ENCODE measurements at places on chromosomes 1 and 21.

DNA sequence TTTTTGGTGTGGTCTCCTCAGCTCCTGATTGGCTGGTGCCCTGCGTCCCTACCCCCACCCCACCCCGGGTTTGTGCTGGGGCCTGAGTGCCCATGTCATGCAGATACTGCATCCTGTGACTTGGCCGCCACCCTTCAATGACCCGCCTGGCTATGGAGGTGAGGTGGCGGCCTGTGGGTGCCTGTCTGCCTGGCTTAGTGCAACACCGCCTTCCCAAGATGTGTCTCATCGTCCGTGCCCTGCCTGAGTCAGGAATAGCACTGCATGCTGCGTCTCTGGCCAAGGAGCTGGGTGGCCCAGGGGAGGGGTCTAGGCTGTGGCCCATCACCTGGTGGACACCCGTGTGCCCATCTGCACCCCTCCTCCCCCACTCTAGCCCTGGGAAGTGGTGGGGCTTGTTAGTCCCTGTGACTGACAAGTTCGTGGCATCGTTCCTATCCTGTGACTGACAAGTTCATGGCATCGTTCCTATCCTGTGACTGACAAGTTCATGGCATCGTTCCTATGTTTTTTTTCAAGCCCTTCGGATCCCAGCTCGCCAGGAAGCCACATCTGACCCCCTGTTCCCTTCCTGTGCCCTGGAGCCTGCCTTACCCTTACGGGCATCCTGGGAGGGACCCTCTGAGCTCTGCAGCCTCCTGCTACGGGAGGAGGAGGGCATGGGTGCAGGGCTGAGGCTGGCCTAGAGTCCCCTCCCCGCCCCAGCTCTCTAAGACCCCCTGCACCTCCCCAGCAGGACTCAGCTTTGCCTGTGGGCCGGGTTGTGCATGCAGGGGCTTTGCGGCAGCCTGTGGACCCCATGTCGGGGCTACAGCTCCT, 7.5 kb downstream of the SLX9 start:
- no peak for DNase-seq

DNA sequence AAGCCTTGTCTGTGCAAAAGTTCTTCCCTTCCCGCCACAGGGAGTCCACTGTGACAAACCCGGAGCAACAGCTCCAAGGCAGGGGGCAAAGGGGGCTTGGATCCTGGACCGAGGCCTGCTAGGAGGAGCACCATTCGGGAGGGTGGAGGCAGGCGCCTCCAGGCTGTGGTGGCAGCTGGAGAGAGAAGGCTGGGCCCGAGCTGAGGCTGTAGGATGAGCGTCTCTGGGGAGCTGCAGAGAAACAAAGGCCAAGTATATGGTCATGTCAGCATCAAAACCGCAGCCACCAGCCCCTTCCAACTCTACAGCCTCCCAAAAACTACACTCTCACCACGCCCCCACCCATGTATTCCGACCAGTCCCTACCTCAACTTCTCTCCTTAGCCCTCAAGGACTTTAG, 579 bp downstream of the SH3BP5L start:
- DNase-seq, result no peak

DNA sequence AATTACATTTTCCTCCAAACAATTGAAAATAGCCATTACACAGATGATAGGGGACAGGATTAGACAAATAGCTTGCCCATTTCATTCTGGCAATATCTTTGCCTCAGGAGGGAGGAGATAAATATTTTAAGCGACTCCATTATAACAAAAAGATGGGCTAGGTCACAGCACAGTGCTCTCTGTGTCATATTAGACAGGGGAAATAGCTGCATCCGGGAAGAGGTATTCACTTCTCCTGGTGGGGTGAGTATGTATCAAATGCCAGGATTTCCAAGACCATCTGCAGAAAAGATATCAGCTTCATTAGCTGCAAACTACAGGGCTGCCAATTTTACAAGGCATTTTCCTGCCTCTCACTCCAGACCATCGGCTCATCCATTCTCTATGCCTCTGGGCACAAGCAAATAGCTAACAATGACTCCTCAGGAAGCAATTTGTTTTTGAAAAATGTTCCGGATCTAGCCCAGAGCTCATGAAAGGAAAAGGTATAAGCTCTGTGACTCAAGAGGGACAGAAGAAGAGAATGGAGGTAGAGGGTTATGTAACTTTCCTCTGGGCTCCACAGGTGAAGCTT, 41.9 kb upstream of the ANGPTL7 start:
- no peak for DNase-seq

GRCh38 chr1:11345971-11346715, 73.1 kb downstream of the UBIAD1 start:
- no peak for DNase-seq

- peak; percentile 80 for DNase-seq
Observed at GRCh38 chr1:231162297-231162969, 575 bp downstream of the TRIM67 start.

DNA sequence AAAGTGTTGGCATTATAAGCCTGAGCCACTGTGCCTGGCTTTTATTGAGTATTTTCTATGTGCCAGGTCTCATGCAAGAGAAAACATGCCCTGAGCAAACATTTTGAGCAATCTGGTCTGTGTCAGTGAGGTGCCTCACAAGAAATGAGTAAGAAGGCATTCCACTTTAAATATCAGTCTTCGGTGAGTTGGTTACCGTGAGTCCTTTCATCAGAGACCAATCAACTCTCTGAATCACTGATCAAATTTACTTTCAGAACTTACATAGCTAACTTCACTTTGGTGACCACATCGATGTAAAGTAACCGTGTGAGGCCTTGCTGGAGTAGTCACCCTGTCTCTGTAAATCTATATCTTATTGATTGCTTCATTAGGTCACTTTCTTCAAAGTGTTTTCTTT, 14.3 kb upstream of the DDX59 start:
- DNase-seq, result no peak

- DNase-seq, result no peak
Observed at GRCh38 chr1:77385551-77385950, 103.7 kb downstream of the AK5 start.

GRCh38 chr1:224884361-224884801, 45.1 kb upstream of the DNAH14 start:
- DNase-seq, result no peak

- no peak for DNase-seq
Observed at GRCh38 chr21:16308269-16308668, 578.5 kb downstream of the USP25 start.

GRCh38 chr1:206784471-206784903, 12.2 kb upstream of the IL10 start:
- no peak for DNase-seq

DNA sequence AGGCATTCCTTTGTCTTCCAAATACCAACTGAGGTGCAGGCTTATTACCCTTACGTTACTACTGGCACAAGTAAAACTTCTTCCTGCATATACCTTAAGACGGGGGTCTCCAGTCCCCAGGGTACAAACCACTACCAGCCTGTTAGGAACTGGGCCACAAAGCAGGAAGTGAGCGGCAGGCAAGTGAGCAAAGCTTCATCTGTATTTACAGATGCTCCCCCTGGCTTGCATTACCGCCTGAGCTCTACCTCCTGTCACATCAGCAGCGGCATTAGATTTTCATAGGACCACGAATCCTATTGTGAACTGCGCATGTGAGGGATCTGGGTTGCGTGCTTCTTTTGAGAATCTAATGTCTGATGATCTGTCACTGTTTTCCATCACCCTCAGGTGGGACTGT, 113.1 kb downstream of the SLC45A1 start:
- no peak for DNase-seq

- DNase-seq, result no peak
Observed at GRCh38 chr21:29209696-29210095, 79.3 kb downstream of the MAP3K7CL start.

GRCh38 chr21:33522297-33522952, 19.5 kb downstream of the GART start:
- DNase-seq, result no peak

DNA sequence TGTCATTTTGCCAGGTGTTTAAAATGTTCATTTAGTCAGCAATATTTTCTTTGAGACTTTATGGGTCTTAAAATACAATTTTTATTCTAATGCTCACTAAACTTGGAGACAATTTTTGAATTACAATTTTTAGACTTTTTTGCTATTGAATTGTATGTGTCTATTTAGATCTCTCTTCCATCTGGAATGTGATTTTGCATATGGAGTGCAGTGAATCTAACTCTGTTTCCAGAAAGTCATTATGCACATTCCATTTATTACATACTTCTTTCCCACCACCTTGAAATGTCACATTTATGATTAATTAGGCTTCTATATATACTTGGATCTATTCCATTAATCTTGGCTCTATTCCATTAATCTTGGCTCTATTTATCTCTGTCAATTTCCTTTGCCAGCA, 5.6 kb upstream of the TSPEAR start:
- no peak for DNase-seq

Data from HEK293T (cell line).